Stimulated activated memory B cell treated with anti-CD40 and anti-IgM and Interleukin-4, amounts not matched to agents 10 μg/mL and 1 μg/mL and 100 μg/mL, for 72 hours (primary cell): ENCODE measurements at places on chromosomes 16 and 17.

GRCh38 chr17:47894498-47895346 lies 1.3 kb upstream of the SP2 start:
- no peak for ATAC-seq

DNA sequence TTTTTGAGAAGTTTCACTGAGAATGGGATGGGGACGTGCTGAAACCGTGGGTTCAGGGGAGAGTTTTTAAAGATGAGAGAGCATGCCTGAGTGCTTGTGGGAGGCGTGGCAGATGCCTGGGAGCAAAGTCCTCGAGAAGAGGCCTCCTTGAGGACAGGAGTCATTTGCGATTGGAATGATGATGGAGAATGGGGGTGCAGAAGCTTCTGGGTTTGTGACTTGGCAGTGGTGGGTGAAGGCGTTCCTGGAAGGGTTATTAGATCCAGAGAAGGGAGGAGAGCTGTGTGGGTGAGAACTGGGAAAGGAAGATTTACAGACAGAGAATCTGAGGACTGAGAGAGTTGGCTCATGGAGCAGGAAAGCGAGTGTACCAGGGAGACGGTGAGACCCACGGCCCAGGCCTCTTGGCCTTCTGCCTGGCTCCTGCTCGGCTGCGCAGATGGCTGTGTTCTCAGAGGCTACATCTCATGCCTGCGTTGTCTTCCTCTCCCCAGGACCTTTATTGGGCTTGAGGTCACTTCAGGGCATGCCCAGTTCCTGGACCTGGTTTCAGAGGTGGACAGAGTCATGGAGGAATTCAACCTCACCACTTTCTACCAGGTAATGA lies 8.6 kb upstream of the MMP15 start:
- ATAC-seq = no peak

DNA sequence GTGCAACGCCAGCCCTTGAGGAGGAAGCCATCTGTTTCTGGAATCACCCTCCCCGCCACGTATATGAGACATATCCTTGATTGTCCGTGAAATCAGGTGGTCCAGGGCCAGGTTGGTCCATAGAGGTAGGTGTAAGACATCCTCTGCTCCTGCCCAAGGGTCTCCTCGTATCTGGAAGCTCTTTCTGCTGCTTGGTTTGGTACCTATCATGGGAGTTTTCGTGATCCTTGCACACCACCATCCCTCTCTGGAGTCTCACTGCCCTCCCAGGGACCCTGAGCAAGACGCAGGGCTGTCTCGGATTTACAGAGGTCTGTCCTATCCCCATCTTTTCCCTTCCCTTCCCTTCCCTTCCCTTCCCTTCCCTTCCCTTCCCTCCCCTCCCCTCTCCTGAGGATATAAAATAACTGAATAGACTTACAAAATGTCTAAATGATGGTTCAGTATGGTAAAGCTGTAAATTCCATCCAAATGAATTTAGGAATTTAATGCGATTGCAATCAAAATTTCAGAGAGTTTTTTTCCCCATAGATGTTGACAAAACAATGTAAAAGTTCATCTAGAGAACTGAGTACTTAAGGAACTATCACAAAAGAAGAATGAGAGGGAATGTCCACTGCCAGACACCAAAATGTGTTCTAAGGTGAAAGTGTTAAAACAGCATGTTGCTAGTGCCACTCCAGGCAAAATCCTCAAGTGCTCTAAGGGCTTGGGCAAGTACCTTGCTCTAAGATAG lies 2.0 kb upstream of the CCDC42 start:
- peak; percentile 15 for ATAC-seq

- ATAC-seq = no peak
Measured at GRCh38 chr16:48734220-48734619, 124.2 kb upstream of the N4BP1 start.

- no peak for ATAC-seq
Measured at GRCh38 chr17:37089956-37090355, 141.2 kb downstream of the AATF start.

GRCh38 chr17:82358465-82359350 lies at the start of gene TEX19:
TSS of gene TEX19 (plus strand) at chr17:82359247. CDS start at chr17:82362151, 2,904 bp downstream.
- ATAC-seq = no peak

DNA sequence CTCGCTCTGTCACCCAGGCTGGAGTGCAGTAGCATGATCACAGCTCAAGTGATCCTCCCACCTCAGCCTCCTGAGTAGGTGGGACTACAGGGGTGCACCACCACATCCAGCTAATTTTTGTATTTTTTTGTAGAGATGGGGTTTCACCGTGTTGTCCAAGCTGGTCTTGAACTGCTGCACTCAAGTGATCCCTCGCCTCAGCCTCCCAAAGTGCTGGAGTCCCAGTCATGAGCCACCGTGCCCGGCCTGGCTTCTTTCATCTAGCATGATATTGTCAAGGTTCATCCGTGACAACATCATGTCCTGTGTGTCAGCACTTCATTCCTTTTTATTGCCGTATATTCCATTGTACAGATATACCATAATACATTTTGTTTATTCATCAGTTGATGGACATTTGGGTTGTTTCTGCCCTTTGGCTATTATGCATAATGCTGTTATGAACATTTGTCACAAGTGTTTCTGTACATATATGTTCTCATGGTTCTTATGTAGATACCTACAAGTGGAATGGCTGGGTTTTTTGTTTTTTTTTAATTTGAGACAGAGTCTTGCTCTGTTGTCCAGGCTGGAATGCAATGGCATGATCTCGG lies 3.4 kb upstream of the GHDC start:
- no peak for ATAC-seq

DNA sequence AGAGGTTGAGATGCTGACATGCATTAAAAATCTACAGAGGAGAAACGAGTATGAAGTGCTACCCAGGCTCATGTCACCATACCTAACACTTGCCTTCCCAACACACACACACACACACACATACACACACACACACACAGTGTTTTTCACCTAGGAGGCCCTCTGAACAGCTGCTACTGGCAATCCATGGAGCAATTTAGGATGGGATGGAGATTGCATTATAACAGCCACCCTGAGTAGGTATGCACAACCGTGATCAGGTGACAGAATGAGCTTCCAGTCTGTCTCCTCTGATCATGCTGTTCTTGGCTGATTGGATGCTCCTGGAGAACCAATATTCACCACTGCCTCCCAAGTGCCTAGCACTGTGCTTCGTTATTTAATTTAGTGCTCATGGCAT lies 528.5 kb upstream of the CDH5 start:
- no peak for ATAC-seq

DNA sequence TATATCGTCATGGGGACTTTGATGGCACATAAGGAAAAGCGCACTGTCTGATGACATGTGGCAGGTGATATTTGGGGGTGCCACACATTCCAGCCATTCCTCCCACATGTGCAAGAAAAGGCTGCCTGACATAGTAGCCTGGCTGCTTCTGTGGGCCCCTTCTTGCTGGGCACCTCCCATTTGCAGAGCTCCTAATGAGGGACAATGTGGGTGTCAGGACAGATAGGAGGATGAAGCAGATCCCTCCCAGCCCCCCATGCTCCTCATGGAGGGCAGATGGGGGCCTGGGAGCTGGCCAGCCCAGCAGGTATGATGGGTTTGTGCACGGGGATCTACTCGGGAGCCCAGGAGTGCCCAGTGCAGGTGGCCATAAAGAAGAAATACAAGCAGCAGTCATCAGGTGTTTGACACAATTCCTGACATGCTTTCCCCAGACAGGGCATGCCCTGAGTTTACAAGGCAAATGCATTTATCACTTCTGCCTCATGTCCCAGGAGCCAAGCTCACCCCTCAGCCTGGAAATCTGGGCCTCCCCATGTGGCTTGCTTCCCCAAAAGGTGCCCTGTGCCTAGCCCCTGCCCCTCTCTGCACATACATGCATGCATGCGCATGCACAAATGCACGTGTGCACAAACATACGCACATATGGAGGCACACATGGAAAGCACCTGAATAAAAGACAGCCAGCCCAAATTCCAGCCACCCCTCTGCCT lies 260.6 kb upstream of the RPL38 start:
- no peak for ATAC-seq

GRCh38 chr17:78868391-78868790 lies 27.8 kb upstream of the USP36 start:
- no peak for ATAC-seq

- peak; percentile 77 for ATAC-seq
Measured at GRCh38 chr16:79093554-79093967, 507.0 kb downstream of the MAF start.

DNA sequence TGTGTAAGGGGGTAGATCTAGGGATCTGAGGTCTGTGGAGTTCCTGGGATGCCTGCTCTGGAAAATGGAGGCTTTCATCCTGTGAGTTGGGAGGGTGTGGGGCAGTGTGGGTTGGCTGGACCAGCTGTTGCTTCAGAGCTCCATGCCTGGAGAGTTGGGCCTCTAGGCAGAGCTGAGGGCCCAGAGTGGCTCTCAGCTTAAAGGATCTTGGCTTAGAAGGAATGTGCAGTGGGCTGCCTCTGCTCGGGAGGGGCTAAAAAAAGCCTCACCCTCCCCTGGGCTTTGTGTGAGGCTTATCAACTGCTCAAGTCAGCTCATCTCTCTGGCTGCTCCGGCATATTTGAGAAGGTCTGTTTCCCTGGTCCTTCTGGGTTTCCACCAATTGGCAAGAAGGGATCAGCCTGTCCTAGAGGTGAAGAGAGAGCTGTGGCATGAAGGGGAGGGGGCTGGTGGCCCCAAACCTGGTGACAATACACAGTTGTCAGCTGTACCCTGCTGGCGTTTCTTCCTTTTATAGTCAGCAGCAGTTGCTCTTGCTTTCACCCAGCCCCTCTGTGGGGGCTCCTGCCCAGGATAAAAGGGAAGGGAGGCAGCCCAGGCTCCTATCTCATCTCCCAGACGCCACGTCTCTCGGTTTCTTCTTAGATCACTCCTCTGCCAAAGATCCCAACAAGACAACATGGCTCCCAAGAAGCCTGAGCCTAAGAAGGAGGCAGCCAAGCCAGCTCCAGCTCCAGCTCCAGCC lies at the start of gene MYL4:
Gene MYL4, plus strand, starts transcription at position 605 of the 745 bp plus-strand sequence. Its CDS starts 75 bp downstream, at position 680.
- no peak for ATAC-seq

DNA sequence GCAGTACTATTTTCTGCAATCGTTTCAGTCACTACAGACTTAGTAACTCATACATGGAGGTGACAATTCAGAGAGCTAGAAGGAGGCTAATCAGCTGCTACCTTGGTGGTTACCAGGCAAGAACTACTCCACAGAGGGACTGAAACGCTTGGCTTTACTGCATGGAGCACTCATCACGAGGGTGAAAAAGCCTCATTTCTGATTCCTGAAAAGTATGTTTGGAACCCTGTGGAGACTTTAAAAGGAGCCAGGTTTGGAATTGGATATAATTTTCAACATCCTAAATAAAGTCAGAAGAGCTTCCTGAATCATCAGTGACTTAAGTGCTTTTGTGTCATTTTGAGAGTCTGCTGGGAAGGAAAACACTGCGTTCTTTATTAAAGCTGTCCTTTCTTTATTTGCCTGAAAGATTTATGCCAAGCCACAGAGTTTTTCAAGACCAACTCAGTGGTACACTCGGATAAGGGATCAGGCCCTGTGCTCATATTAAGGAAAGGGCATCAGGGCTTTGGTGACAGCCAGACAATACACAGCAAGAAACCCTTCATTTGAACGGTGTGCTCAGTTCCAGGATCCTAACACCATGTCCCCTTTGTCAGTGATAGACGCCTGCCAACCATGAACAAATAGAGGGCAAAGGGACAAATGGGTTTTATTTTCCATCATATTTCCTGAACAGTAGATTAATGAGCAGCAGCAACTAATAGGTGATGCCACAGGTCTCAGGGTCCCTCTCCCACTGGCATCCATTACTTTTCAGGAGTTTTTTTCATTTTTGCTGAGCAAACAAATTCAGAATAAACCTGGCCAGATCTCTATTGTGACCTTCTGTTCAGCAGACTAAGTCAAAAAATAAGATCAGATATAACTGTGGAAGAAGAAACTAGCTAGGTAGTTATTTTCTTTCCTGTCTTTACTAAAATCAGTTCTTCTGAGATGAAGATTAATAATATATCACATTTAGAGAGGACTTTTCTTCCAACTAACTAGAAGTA lies 80.5 kb upstream of the CLEC18B start:
- ATAC-seq = no peak

DNA sequence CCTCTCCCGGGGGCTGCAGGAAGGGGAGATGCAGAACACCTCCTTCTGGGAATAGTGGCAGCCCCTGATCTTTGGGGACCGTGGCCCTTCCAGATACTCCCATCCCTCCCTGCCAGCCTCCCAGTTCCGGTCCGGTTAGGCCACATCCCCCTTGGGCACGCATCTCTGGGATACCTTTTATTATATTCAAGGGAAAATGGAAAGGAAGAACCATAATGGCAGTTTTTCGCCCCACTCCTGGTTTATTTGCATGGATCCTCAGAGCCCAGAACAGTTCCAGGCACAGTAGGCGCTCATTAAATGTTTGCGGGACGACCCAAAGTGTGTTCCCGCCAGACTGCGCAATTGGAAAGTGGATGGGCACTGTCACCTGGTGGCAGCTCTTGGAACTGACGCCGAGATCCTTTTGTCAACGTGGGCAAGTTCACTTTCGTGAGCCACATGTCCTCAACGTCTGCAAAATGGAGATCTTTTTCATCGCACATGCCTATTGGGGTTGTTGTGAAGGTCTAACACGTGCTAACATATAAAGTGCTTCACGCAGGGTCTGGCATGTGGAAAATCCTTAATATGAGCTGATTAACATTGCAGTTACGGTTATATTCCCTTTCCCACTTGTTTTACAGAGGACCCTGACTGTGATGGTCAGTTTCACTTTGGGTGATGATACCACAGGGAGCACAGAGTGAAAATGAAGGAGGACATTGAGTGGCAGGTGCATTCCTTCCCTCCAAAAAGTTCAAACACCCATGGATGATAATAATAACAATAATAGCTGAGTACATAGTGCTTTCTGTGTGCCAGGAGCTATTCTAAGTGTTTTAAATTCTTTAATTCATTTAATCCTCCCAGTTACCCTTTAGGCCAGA lies 1.7 kb upstream of the GPRC5B start:
- peak; percentile 67 for ATAC-seq

- ATAC-seq = no peak
Measured at GRCh38 chr17:17609121-17609520, 17.6 kb upstream of the PEMT start.

GRCh38 chr17:7294614-7295153 lies at the start of gene YBX2:
TSS of gene YBX2 (minus strand) at chr17:7294639. CDS start at chr17:7294500, 139 bp downstream.
- peak; percentile 79 for ATAC-seq

DNA sequence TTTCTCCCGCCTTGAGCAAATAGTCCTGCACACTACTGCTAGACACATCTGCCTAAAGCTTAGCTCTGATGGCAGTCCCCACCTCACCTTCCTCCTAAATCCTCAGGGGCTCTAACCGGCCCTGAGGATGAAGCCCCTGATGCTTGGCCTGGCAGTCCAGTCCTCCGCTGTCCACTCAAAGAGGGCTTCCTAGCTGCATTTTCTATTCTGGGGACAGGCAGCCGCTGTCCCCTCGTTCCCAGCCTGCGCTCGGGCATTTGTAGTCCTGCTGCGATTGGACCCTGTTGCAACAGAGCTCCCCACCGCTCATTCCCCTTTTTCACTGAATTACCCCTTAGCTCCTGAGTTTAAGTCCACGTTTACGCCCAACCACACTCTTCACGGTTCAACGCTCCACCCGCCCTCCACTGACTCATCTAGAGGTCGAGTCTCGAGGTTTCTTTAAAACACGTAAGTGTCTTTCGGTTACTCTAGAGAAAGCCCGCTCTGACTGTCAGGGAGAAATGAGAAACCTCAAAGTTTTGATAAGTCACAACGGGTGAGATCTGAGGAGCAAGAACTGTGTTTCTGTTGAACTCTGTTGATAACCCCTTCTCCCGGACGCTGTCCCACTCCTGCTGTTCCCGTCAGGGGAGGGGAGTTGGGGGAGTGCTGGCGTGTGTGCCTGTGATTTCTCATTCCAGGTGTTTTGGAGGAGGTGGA lies 4.5 kb downstream of the CCR7 start:
- peak; percentile 86 for ATAC-seq
